ENCODE measurements at places on chromosomes 11 and 22.

- DNase-seq: peak; percentile 79
Observed at GRCh38 chr11:129695571-129696308, 119.9 kb upstream of the TMEM45B start.

GRCh38 chr22:46803031-46803880, 40.8 kb downstream of the TBC1D22A start:
- DNase-seq: peak; percentile 89

DNA sequence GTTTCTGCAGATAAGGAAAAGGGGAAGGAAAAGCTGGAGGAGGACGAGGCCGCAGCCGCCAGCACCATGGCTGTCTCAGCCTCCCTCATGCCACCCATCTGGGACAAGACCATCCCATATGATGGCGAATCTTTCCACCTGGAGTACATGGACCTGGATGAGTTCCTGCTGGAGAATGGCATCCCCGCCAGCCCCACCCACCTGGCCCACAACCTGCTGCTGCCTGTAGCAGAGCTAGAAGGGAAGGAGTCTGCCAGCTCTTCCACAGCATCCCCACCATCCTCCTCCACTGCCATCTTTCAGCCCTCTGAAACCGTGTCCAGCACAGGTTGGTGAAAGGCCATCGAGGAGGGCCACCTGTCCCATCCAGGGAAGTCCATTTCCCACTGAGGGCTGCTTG, 5.6 kb downstream of the TEF start:
- no peak for DNase-seq

DNA sequence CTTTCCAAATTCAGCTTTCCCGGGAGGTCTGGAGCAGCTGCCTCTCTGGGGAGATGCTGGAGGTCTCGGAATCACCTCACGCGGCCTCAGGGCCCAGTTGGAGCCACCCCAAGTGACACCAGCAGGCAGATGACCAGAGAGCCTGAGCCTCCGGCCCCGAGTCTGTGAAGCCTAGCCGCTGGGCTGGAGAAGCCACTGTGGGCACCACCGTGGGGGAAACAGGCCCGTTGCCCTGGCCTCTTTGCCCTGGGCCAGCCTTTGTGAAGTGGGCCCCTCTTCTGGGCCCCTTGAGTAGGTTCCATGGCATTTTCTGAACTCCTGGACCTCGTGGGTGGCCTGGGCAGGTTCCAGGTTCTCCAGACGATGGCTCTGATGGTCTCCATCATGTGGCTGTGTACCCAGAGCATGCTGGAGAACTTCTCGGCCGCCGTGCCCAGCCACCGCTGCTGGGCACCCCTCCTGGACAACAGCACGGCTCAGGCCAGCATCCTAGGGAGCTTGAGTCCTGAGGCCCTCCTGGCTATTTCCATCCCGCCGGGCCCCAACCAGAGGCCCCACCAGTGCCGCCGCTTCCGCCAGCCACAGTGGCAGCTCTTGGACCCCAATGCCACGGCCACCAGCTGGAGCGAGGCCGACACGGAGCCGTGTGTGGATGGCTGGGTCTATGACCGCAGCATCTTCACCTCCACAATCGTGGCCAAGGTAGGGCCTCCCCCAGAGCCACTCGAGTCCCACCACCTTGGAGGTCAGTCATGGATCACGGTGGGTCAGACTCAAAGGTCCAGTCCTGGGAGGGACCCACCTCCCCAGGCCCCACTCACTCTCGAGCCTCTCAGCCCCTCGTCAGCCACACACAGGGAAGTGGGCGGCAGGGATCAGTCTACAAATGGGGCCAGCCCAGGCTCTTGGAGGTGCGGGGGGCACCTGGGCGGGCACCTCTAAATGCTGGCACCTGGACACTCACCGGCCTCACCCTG, 525 bp downstream of the SLC22A12 start:
- no peak for DNase-seq

- peak; percentile 35 for DNase-seq
Observed at GRCh38 chr11:59957094-59957493, 6.7 kb upstream of the OOSP4A start.

DNA sequence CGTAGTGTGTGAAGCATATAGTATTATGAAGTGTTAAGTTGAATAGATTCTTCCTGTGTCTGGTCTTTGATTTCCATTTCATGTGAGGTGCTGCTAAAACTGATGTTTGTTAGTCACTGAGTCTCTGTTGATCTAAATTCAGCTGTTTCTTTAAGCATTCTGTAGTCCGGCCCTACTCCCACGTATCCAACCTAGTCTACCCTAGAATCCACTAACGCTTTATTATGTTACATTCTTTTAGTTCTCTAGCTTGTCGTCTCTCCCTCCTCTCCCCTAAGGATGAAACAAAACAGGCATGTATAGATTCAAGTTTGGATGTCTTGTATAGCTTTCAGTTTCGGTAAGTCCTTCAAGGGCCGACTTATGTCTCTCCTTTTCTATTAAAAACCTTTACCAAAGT, 4.1 kb downstream of the WEE1 start:
- DNase-seq: no peak
